ENCODE measurements at places on chromosomes 1 and 21.

- DNase-seq = no peak
Observed at GRCh38 chr1:10646347-10646861, 150.0 kb downstream of the CASZ1 start.

DNA sequence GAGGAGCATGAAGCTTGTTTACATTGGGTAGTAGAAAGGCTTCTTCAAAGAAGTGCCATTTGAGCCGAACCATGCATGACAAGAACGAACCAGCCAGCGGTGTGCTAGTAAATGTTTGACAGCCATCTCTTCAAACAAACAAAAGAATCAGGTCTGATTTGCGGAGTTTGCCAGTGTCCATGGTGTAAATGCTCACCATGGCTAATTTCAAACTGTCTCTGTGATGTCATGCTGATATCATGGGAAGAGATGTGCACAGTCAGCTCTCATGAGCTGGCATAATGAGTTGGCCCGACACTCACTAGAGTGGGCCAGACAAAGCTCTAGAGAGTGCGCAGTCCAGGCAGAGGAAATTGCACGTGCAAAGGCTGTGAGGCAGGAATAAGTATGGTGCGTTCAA is 101.1 kb downstream of the KAZN start:
- no peak for DNase-seq

DNA sequence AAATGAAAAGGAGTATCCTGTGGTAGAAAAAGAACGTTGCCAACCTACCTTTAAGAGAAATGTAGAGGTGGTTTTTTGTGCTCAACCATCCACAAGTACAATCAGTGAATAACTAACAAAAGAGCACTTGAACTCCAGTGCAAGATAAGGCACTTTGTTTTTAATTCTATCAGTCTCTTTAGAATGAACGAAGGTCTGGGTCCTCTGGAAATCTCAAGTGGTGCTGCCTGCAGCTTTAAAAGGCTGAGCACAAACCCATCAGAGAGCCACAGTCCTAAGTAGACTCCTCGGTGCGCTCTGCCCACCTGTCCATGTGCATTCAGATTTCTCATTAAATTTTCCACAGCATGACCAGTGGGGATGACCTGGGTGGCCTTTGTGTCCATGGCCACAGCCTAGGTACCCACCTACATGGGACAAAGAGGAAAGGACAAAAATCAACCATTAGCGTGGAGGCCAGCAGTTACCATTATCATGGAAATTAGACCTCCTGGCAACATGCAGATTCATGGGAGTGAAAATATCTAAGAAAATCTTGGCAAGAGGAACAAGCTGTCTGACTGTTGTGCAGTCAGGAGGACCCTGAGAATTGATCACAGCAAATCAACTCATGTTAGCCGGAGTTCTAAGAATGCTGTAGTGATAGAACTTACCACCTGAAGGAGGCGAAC is 9.4 kb downstream of the TRIM45 start:
- DNase-seq = no peak

DNA sequence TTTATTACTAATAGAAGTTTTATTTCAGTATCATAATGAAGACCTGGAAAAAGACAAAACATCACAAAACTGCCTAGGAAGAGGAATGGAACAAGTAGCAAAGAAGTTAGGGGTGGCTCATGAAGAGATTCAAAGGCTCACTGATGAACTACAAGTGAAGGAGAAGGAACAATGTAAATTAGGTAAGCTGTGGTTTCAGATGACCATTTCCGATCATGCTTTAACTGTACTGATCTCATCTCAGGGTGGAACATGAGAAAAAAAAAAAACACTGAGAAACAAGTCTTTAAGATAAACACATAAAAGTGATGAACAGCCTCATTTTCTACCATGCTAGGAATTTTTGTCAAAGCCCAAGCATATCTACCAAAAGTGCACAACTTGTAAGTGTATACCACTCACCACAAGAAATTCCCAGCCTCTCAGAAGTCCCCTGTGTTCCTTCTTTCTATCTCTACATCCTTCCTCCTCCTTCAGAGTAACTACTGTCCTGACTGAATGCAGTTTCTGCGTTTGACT is 19.6 kb downstream of the CCDC30 start:
- no peak for DNase-seq

GRCh38 chr1:93262645-93263044 is 82.1 kb downstream of the CCDC18 start:
- no peak for DNase-seq

GRCh38 chr1:194968916-194969315 is 1639.3 kb downstream of the KCNT2 start:
- no peak for DNase-seq

DNA sequence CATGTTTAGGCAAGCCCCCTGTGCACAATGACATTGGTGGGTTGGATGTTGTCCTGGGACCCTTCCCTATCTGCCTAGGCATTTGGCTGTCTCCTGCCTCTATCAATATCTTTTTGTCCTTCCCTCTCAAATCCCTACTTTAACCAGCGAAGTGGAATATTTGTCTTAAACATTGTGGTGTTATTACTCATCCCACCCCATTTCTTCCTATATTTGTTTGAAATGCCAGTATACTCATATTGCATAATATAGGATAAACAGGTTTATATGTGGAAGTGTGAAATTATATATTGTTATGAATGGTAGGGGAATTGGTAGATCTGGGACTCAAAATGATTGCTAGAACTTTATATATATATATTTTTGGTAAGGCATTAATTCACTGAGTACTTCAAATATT is 80.0 kb downstream of the ADGRL2 start:
- DNase-seq = no peak

GRCh38 chr1:34740161-34740868 is 14.5 kb upstream of the GJB5 start:
- peak; percentile 71 for DNase-seq

DNA sequence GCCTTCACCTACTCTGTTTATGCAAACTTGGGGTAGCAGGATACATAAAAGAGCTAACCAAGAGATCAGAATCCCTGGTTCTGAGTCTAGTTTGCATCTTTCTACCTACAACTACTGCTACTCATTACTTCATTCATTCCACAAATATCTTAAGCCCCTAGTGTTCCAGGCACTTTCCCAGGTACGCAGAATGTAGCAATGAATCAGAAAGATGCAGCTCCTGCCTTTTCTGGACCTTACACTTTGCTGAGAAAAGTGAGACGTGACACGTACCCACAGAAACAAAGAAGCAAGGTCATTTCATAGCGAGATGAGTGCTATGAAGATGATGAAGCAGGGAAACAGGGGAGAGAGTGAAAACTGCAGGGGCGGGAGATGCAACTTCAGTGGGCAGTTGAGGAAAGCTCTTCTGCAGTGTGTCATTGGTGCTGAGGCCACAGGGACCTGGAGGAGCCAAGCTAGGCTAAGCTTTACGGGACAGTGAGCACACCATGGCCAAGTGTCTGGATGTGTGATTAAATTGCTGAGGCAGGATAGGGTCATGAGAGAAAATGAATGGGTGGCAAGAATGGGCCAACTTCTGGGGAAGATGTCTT is 167.9 kb downstream of the TNFSF18 start:
- no peak for DNase-seq

DNA sequence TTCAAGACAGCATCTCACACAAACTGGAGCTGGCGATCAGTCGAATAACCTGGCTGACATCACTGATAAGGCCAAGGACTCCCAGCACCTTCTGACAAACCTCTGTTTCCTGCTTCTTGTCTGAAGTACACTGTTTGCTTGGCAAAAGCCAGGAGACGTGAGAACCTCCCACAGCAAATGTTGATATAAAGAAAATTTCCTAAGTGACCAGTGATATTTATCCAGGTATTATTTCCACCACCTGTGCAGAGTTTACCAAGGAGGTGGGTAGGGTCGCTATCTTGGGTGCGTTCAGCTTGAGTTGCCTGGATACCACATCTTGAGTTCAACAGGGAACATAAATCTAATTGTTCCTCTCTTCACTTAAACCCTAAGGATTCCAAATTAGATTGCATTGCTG is 72.9 kb downstream of the SETD4 start:
- DNase-seq = no peak

DNA sequence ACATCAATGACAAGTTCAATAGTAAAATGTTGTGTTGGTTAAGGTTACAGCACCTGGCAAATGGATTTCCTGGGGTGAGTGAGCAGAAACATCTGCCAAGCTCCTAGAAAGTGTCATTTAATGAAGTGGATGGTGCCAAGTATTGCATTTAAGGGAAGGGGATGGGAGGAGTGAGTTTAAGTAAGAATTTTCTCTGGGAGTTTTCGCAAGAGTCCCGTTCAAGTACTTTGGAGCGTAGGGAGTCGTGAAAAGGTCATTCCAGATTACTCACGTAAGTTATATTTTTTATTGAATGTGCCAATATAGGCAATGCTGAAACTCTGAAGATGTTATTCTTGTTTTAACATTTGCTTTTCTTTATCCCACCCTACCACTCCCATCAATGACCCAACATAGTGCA is 117.4 kb upstream of the RAB3GAP2 start:
- DNase-seq = no peak

DNA sequence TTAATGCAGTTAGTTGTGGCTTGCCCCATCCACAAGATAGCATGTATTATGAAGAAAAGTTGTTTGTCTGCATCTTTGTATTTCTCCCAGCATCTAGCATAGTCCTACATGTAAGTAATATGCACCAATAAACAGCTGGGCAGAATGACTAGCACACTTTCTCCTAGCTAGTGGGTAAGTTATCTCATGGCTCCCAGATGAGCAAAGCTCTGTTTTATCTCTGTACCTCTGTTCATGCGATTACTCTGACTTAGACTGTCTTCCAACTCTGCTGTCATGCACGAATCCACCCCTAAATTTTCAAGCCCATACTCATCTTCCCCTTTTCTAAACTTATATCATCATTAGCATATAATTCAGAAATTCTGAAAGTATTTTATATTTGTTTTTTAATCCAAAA is 37.5 kb upstream of the KCTD3 start:
- no peak for DNase-seq

DNA sequence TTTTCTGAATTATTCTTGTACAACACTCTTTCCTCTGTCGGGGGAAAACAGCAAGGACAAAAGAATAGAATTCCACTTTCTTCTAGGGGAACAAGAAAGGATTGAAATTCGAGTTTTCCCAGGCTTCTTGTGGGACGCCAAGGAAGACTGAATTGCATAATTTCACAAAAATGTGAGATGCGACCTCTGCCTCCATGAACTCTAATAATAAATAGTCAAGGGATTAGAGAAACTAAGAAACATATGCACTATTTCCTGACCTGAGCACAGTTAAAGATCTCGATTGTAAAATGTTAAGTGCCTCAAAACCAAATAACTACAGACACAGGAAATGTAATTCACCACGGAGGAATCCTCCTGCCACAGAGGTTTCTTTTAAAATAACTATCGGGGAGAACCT is 117.3 kb upstream of the MARK1 start:
- DNase-seq = no peak

DNA sequence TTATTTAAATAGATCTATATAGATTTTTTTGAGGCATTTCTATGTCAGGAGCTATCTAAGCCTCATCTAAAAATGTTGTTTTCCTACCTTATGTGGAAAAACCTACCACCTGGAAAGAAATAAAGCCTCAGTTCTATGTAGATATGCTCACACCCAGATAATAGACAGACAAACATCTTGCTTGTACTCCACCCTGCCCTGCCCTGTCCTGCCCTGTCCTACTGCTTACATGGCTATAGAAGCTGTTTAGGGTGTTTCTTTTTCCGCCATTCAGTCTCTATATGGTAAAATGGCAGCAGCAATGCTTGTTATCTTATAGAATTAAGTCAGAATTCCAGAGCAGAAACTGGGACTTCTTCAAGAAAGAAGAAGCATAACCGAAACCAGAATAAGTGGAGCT is 13.4 kb downstream of the CTTNBP2NL start:
- no peak for DNase-seq

- DNase-seq = no peak
Observed at GRCh38 chr1:203225071-203225470, 4.4 kb downstream of the CHIT1 start.

GRCh38 chr1:12774801-12775345 is 1.3 kb downstream of the PRAMEF12 start:
- no peak for DNase-seq

GRCh38 chr1:236990052-236990445 is 14.2 kb downstream of the MT1HL1 start:
- DNase-seq = no peak

- DNase-seq = peak; percentile 4
Observed at GRCh38 chr1:114152508-114153260, 985 bp downstream of the SYT6 start.

DNA sequence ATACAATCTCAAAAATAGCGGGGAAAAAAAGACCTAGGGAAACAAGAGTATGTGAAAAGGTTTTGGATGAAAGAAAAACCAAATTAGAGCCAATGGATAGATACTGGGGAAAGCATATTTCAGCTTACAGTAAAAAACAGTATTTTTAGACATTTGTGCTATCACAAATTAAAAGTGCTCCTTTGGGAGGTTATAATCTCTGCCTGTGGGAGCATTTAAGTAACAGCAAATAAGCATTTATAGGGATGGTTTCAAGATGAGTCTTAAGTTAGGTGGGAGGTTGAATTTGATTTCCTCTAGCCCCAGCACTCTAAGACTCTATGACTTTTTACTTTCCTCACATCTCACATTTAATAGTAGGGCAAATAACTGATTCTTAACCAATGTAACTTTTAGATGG is 79.6 kb upstream of the SLFNL1 start:
- DNase-seq = no peak

GRCh38 chr1:30199563-30199962 is 523.8 kb downstream of the MATN1 start:
- DNase-seq = no peak

- no peak for DNase-seq
Observed at GRCh38 chr1:21299780-21300395, 9.6 kb upstream of the ECE1 start.

GRCh38 chr1:109767637-109768334 is 4.1 kb upstream of the EPS8L3 start:
- DNase-seq = no peak

GRCh38 chr1:89900791-89901708 is 80.2 kb downstream of the LRRC8D start:
- DNase-seq = no peak
